Gastrocnemius medialis (tissue), 4 donors: ENCODE measurements at places on chromosomes 6 and 20.

GRCh38 chr6:50707652-50708300, 5.5 kb upstream of the TFAP2D start:
- no peak for DNase-seq

GRCh38 chr6:144193181-144193580, 42.9 kb downstream of the STX11 start:
- DNase-seq, result no peak

- DNase-seq, result no peak
These were observed 12.4 kb downstream of the GRM1 start for GRCh38 chr6:146041282-146041681.

GRCh38 chr6:155187106-155187505, 76.7 kb upstream of the CLDN20 start:
- no peak for DNase-seq

DNA sequence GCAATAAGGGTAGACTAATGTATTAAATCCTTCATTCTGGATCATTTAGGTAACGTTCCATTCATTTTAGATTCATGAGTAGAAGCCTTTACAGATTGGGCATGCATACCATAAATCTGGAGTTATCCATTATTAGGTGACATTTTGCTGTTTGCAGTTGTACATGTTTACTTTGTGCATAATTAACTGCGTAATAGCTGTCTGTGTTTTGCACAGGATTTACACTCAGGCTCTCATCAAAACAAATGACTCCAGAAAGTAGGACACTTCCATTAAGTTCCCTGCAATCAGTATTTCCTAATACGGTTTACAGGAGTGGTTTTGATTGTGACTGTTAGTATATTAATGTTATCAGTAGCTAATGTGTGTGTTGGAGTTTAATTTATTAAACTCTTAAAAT, 997.4 kb downstream of the HACE1 start:
- no peak for DNase-seq

DNA sequence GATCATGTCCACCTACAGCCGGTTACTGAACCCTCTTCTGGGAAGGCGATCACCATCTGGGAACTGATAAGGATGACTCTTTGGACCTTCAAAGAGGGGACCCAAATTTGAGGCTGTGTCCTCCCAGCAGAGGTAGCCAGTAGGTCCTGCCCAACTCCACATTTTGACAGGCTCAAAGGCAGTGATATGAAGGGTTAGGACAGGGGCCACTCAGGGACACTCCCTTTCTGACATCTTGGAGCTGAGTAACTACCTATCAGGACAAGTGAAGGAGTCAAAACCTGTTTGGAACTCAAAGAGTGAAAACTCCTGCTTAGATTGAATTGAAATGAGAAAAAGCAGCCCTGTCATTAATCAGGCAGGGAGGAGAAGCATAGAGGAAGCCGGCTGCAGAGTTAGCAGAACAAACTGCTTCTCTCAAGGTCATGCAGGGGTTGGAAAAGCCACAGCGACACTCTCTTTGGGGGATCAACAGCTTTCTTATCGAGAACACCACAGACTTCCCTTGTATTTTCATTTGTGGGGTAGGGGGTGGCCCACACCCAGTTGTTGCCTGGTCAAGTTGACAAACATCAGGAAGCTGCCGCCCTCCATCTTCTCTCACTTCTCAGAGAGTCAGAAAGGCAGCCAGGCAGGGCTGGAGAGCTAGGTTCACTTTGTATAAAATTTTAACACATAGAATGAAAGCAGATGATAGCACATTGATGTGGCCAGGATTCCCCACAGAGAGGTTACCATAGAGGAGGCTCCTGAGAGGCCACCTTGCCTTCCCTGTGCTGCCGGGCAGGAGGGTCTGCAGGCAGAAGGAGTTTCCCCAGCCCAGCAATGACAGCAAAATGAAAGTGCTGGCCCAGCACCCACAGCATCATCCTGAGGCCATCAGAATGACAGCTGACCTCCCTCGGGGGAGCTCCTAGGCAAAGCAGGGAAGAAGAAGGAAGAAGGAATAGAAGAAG, 47.6 kb downstream of the AGPAT4 start:
- DNase-seq, result no peak

DNA sequence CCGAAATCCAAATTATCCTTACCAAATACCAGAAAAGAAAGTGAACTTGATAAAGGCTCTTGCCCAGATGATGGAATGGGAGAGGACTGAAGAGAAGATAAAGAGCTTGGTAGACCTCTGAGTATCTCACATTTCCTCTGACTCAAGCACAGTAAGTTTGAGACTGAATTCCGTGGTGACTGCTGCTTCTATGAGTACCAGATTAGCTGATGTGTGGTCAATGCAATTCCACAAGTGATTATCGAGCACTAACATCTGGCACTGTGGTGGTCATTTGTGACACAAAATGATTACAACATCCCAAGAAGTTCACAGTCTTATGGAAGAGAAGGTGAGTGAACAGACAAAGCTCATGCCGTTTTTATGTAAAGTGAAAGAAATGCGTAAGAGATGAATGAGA, 2.6 kb upstream of the RPS6KA2 start:
- no peak for DNase-seq

GRCh38 chr6:75268988-75269354, 15.6 kb downstream of the TMEM30A start:
- DNase-seq, result no peak

GRCh38 chr6:130696806-130697205, 130.4 kb upstream of the SMLR1 start:
- no peak for DNase-seq

- no peak for DNase-seq
These were observed 302.7 kb upstream of the ZFP64 start for GRCh38 chr20:52494244-52494643.

GRCh38 chr6:54574671-54575070, 266.4 kb downstream of the TINAG start:
- DNase-seq, result no peak

- no peak for DNase-seq
These were observed 77.7 kb downstream of the TMEM170B start for GRCh38 chr6:11615214-11615602.

GRCh38 chr6:168363811-168364792, 44.5 kb upstream of the DACT2 start:
- DNase-seq, result no peak

DNA sequence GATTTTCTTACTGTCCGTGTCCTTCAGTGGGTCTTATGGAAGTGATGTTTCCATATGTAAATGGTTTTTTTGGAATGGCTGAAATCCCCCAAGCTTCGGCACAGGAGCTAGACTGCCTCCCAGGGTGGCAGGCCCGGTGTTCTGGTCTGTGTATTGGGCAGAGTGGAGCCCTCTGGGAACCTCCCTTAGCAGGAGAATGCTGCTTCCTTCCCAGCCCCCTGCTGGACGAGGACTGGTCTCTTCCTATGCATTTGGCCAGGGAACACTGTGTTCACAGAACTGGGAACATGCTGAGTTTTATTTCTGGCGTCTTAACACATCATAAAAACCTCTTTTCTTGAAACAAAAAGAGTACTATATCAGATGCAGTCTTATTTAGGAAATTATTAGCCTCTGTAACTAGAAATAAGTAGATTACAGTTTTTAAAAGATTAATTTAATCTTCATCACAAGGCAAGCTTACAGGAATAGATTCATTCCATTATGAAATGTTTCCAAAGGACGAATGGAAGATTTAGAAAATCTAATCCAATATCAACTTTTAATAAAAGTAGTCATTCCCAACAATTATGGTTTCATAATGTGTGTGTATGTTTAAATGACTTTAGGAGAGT, 56.6 kb downstream of the SYTL3 start:
- DNase-seq, result peak; percentile 35

DNA sequence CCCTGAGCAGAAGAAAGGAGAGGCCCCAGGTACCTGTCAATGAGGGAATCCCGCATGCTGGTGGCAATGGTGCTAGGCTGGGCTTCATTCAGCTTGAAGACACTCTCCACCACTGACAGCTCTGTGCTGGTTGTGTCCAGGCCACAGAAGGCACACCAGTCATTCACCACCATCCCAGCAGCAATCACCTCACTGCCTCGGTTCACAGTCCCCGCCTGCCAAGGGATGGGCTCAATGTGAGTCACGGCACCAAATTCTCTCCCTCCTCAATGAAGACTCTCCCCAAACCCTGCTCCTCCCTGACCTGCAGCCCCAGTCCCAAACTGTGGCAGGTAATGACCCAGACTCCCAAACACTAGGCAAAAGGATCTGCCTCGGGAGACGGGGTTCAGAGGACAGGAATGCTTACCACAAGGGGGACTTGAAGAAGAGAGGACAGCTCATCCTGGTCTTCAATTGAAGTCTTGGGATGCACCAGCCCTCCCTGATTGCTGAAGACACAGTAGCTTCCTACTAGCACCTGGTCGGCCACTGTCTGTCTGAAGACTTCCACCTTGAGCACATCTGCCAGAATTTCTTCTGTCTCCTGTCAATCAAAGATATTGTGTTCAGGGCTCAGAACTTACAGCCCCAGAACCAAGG, 1.7 kb upstream of the MMP24OS start:
- DNase-seq, result no peak

GRCh38 chr20:54475334-54476168, at the start of gene DOK5:
DOK5 (plus strand) TSS chr20:54475593; CDS start chr20:54475947, 354 bp downstream.
- DNase-seq, result peak; percentile 15

DNA sequence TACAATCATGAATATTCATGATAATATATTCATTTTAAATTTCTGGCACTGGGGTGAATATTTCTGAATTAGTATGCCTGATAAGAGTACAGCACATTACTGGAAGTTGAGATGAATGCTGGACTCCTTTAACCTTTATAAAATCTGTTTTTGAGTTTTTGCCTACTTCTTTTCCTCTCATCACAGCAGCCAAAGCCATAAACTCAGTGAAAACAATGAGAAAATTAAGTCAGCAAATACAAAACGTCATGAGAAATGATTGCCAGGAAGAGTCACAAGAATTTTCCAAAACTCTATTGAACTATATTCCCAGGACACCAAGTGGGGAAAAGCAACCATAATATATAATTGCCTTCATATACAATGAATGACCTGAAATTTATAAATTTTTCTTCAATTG, 837.6 kb downstream of the TBC1D32 start:
- no peak for DNase-seq

- no peak for DNase-seq
These were observed 83.1 kb upstream of the MAP7 start for GRCh38 chr6:136633355-136633754.

- no peak for DNase-seq
These were observed 23.7 kb upstream of the TRPC4AP start for GRCh38 chr20:35116258-35116657.

DNA sequence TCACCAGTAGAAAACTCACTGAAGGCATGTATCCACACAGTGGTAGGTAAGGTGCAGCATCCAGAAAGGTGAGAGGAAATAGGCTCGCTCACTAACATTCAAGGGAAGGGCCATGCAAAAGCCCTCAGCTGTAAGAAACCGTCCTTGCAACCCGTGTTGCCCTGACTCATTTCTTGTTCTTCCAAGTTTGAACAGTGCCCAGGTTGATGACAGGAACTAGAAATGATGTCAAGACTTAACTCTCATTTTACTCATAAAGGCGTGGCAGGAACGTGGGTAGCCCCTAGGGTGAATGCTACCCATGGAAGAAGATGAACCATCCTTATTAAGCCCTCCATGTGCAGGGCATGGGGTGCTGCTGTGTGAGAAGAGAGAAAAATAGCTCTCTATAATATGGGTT, 187.6 kb downstream of the CD83 start:
- DNase-seq, result no peak

GRCh38 chr6:132719736-132720448, 6.0 kb upstream of the VNN1 start:
- no peak for DNase-seq

DNA sequence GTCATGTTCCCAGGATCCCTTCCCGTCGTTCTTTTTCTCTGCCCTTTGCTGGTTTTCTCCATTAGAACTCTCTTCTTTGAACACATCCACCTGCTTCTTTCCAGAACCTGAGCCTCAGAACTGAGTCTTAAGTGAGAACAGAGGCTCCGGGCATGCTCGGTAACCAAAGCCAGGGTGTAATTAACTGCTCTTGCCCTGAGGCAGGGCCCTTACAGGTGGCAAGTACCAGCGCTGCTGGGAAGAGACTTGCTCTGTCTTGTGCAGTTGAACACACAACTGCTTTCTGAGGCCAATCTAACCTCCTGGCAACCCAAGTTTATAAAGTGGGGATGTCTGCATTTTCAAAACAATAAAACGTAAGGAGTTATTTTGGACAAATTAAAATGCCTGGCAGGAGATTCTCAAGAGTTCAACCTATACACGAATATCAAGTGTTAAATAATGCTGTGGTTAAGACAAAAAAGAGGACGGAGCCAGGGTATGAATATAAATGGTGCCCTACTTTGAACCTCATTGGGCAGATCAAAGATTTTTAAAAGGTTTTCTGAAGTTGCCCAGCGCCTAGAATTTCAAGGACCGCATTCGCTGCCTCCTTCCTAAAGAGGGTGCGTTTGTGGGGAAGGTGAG, 12.4 kb upstream of the DEK start:
- DNase-seq, result no peak

DNA sequence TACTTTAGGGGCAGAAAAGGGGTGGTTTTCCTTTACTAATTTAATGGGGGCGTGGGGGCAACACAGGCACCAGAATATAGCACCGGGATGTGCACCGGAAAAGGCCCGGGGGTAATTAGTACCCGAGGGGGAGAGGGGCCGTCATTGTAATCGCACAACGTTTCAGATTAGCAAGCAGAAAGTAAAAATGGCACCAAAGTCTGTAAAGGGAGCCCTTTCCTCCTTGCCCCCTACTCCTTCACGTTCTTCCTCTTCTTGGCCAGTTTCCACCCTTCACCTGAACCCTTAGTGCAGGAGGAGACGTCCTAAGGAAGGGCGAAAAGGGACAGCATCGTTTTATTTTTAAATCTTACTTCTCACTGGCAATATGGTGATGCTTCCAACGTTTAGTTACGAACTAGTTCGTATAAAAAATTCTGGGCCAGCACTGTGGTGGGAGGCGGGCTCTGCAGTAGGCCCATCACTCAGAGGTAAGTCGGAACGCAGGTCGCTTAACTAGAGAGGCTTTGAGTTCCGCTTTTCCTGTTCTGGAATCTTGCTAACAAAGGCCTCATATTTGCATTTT, 742 bp upstream of the CEP85L start:
- no peak for DNase-seq

DNA sequence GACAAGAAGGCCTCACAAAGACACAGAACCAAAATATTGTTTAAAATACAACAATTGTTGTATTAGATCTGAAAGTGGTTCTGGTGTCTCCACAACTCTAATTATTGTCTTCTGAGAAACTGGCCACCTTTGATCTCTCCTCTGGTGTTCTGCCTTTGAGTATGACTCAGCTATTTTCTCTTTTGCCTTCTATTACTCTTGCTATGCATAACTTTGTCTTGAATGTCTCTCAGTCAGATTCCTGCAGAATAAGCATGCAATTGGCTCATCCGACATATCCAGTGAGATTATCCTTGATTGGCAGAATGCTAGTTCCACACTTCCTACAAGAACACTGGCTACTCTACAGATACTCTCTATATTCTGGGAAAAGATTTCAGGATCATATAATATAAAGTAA, 14.3 kb upstream of the EPM2A start:
- no peak for DNase-seq

- no peak for DNase-seq
These were observed 80.2 kb downstream of the MLIP start for GRCh38 chr6:54191461-54191860.

DNA sequence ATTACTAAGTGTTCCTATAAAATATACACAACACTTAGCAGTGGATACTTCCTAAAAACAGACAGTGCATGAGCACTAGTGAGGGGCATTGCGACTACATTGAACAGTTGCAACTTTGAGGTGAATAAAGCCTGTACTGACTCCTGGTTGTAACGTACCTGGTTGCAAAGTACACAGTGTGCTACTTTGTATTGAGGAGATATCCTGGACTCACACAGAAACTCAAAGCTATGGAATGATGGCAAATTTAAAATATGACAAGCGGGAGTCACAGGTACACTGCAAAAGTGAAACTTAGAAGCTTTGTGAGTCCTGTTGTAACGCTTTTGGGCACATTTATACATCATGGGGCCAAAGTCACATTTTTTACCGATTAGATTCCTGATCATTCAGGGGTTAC, 55.6 kb upstream of the HLA-A start:
- DNase-seq, result no peak
